ENCODE measurements at places on chromosomes 12 and 14. TPM values are rescaled to one million over a fixed set of nuclear protein-coding genes. Genes with fewer than 3 reads are reported as not detected.

The MLF2 gene
- polyA plus RNA-seq, result 187 TPM

The BHLHE41 gene
- 2.2 TPM for polyA plus RNA-seq

DNA sequence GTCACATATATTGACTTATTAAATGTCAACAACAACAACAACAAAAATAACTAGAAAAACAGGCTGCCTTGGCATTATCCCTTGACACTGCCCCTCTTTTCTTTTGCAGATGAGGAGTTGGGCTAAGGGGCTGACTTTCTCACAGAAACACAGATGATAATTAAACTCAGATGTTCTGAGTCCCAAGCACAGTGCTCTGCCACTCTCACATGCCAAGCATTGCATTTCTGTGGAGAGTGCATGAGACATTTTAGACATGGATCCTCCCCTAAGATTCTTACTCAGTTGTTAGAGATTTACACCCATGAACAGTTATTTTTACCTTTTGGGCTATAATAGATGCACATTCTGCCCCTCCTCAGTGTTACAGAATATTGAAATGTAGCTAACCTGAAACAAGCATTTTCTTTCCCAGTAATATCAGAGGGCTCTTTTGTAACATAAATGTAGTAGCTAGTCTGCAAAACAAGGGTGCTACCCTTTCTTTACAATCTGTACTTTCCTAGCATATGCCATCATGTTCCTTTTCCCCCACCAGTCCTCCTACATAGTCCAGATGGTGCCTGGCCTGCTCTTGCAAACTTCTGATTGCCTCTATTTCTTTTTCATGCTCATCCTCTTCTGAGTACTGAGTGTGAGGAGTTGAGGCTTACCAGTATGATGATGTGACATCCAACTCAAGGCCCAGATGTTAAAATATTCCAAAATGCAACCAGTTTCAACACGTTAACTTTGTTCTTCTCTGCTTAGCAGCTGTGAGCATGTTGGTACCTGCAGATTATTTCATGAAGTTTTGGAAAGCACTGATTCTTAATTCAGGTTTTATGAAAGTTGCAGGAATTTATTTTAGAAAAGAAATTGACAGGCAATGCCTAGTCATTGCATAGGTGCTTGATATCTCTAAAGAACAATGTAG, 125.0 kb upstream of the ATP2B1 start:
- no peak for DNase-seq

GRCh38 chr14:53927171-53927570, 29.5 kb downstream of the BMP4 start:
- DNase-seq, result no peak

GRCh38 chr12:63006536-63006935, 71.6 kb upstream of the PPM1H start:
- no peak for DNase-seq

- no peak for DNase-seq
These were observed 91.1 kb upstream of the WSCD2 start for GRCh38 chr12:108037960-108038359.

- no peak for DNase-seq
These were observed 6.6 kb upstream of the PLEK2 start for GRCh38 chr14:67418401-67419191.

The TAS2R7 gene
- polyA plus RNA-seq, result not detected

- DNase-seq, result no peak
These were observed 40.7 kb downstream of the ZFYVE1 start for GRCh38 chr14:72986214-72986613.

GRCh38 chr12:47305464-47305863, 225.7 kb upstream of the AMIGO2 start:
- no peak for DNase-seq

GRCh38 chr12:103169-103981, 36.8 kb downstream of the IQSEC3 start:
- no peak for DNase-seq

- no peak for DNase-seq
These were observed 2.0 kb downstream of the ZNF219 start for GRCh38 chr14:21096438-21096837.

The GALNT8 gene
- 4.3 TPM for polyA plus RNA-seq

GRCh38 chr12:69704357-69704756, 5.3 kb upstream of the BEST3 start:
- no peak for DNase-seq

DNA sequence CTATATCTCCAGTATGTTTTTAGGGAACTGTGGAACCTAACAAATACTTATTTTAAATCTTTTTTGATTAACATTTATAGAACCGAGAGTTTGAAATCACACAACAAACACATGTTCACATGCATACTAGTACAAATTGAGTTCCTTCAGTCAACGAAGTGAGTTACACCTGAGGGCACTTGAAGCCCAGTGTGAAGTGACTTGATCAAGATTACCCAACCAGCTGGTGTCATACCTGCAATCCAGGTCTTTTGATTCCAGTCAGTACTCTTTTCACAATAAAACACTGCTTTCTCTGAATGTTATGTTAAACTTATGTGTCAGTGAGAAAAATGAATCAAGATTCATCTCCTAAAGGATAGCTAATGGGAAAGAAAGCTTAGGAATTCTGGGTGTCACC, 35.2 kb downstream of the VRK1 start:
- no peak for DNase-seq

DNA sequence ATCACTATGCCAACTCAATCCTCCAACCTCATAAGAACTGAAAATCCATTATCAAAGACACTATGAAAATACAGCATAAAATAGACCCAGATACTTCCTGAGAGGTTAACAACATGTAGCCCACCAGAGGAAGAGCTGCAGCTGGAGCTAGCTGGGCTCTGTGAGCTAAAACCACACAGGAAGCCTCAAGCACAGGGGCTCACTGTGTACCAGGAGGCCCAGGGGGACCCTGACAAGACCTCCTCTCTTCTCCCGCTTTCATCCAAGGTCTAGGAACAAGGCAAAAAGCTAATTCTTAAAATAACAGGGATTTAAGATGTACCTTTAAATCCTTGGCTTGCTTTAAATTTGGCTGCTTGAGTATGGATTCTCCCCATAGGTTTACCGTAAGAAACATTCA, 53.6 kb downstream of the EIF2S3B start:
- no peak for DNase-seq

GRCh38 chr12:4270016-4270830, 3.3 kb upstream of the CCND2 start:
- no peak for DNase-seq

DNA sequence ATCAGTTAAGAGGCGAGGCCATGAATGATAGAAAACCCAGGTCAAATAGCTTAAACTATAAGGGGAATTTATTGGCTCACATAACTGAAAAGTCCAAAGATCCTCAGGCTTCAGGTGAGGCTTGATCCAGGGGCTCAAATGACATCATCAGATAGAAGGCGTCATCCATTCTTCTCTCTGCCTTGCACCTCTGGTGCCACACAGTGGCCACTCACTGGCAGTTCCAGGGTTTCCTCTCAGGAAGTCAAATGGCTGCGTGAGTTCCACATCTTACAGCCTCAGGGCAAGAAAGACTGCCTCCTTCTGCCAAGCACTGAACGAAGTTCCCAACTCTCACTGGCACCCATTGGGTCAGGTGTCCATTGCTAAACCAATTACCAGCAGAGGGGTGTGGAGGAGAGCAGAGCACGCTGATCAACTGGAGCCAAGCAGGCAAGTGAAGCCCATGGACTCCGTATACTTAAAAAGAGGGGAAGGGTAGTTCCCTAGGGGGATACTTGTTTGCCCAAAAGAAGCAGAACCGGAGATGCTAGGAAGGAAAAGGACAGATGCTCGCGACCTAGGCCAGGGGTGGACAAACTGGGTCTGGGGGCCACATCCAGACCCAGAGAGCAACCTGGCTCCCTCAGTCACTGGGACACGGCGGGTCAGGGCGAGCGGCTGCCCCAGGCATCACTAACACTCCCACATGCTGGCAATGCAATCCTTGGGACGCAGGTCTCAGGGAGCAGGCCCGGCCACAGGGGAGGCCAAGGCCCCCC, 69.3 kb downstream of the SERPINA3 start:
- DNase-seq, result no peak

DNA sequence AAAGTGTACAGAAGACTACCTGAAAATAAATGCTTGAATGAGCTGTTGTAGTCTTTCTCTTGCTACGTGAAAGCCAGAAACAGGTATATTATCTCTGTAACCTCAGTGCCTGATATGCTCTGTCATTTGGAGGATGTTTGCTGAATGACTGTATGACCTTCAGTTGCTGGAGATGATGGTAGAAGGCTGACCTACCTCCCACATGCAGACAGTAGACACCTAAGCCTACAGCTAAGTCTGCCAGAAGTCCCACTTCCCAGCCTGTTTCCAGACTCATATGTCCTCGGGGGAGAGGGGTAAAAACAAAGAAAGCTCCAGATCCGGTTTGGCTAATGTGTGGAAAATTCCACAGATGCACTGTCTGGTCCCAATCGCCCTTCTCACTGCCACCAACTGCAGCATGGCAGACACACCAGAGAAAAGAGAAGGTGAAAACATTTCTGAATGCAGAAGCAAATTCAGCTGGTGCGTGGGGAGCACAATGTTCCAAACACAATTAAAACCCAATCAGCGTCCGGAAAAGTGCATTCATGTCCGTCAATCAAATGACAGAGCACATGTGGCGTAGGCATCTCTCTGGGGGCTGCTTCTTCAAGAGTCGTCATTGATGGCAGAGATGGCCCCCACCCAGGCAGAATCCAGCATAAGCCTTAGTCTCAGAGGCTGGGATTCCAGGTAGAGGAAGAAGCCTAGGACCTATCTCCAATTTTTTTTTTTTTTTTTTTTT, 76.3 kb upstream of the TBX3 start:
- DNase-seq, result no peak

GRCh38 chr12:22551624-22552023, 7.3 kb upstream of the C2CD5 start:
- DNase-seq, result no peak

DNA sequence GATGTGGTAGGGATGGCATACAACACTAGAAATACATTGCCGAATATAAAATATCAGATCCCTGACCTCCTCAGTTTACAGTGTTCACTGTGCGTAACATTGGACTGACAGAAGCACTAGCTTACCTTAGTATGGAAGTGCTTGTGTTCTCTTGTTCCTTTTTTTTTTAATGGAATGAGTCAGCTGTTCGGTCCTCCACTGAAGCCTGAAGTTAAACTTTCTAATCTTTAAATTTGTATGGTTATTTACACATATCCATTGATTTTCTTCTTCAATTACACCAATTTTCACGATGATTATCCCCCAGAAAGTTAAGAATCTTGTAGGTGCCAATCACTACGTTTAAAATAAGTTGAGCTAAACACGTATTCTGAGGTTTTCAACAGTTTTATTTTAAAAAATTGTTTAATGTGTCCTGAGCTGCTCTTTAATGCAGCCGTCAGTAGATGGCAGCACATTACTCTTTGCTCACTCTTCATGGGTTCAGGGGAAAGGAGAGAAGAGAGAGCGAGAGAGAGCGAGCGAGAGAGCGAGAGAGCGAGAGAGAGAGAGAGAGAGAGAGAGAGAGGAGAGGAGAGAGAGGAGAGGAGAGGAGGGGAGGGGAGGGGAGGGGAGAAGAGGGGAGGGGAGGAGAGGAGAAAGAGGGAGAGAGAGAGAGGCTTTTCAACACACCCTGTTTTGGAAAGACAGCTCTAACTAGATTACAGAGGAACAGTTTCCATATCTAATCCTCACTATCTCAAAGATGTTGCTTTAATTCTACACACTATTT, 134.7 kb upstream of the SCAF11 start:
- DNase-seq, result peak; percentile 82

DNA sequence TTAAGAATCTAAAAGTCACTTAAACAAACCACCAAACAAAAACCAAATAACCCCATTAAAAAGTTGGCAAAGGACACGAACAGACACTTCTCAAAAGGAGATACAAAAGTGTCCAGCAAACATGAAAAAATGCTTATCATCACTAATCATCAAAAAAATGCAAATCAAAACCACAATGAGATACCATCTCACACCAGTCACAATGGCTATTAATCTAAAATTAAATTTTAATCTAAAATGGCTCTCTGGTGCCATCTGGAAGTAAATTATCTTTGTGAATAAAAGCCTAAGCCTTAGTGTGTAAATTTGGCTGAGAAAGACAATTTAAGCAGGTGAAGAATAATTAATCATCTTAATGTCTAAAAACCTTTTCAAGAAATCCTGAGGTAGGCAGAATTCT, 204.5 kb upstream of the PPFIA2 start:
- DNase-seq, result no peak

The LAG3 gene
- polyA plus RNA-seq, result 1.9 TPM

DNA sequence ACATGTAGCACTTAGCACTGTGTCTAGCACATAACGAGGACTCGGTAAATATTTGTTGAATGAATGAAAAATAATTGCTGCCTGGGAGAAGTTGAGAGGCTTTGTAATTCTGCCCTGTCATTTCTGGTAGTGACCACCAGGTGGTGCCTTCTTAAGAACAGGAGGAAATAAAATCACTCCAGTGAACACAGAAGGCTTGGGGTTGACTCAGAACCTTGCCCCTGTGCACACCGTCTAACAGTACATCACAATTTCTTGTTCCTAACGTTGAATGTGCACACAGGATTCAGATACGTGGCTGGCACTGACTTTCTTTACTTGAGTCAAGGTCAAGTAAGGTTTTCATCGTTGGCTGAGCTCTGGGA, 91.8 kb downstream of the RGS6 start:
- DNase-seq, result peak; percentile 3

DNA sequence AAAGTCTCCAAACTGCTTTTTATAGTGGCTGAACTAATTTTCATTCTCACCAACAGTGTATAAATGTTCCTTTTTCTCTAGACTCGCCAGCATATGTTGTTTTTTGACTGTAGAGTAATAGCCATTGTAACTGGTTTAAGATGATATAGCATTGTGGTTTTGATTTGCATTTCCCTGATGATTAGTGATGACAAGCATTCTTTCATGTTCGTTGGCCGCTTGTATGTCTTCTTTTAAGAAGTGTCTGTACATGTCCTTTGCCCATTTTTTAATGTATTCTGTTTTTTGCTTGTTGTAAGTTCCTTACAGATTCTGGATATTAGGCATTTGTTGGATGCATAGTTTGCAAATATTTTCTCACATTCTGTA, 404.9 kb downstream of the FLRT2 start:
- DNase-seq, result no peak

The SERPINA12 gene
- polyA plus RNA-seq, result 0.91 TPM
